NCI-H526 treated with DMSO at 0.1 percent for 48 hours (cell line): ENCODE measurements at places on chromosomes 2 and 18.

DNA sequence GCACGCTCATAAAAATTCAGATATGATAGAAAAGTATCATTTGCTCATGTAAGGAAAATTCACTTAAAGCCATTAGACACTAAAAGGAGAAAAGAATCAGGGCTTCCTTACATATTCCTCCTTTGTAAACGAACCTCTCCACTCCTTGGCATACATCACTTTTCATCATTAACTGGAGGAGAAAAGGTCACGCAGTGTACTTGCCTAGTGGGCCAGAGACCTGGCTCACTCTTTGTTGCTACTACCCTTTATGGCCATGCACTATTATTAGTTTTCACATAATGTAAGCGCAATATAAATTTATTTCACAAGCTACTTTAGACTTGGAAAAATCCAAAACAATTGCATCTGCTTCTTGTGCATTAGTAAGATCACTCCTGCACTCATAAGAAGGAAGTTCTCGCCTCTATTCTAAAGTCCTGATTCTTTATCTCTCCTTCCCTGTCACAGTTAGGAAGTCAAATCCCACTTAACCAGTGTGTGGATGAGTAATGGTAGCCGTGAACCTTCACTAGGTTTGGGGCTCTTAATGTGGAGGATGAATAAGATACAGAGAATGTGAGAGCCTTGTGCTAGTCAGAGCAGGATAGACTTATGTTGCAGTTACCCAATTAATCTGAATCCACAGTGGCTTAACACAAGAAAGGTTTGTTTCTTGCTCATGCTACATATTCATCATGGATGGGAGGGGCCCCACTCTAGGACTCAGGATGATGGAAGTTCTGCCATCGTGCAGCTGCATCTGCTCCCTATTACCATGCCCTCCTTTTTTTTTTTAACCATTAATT, 115.0 kb upstream of the GLS start:
- no peak for DNase-seq

- no peak for DNase-seq
Observed at GRCh38 chr18:49911427-49911826, 98.1 kb upstream of the ACAA2 start.

DNA sequence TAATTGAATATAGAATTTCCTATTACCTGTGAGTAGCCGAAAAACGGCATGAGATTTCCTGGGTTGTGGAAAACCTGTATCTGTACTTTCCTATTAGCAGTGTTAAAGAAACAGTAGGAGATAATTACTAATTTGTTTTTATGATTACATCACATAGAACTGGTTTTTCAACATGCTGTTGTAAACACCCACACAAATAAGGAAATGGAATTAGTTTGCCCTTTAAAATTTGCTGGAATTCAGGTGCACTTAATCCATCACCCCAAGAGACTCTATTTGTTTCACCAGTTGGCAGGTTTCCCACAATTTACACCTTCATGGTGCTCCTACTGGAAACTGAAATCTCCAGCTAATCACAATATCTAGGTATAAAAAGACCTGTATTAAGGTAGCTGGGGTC, 274.1 kb upstream of the SLC8A1 start:
- DNase-seq, result no peak

DNA sequence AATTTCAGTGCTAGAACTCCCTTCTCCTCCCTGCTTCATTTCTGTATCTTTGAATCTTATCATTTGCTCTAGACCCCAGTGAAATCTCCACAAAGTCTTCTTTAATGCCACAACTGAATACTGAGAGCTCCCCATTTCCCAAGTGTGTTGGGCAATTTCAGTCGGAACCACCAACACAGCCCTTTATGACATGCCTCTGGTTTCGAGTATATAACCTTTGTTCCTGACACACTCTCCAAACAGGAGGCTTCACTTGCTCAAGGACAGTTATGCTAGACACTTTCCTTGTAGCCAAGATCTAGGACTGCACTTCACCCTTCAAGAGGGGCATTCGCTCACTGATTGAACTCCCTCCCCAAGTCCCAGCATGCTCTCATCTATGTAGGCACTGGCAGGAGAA, 18.6 kb upstream of the TTR start:
- DNase-seq, result no peak

- DNase-seq, result no peak
Observed at GRCh38 chr2:165434865-165435496, 34.5 kb upstream of the CSRNP3 start.

GRCh38 chr2:105460048-105460732, 61.3 kb upstream of the FHL2 start:
- no peak for DNase-seq

DNA sequence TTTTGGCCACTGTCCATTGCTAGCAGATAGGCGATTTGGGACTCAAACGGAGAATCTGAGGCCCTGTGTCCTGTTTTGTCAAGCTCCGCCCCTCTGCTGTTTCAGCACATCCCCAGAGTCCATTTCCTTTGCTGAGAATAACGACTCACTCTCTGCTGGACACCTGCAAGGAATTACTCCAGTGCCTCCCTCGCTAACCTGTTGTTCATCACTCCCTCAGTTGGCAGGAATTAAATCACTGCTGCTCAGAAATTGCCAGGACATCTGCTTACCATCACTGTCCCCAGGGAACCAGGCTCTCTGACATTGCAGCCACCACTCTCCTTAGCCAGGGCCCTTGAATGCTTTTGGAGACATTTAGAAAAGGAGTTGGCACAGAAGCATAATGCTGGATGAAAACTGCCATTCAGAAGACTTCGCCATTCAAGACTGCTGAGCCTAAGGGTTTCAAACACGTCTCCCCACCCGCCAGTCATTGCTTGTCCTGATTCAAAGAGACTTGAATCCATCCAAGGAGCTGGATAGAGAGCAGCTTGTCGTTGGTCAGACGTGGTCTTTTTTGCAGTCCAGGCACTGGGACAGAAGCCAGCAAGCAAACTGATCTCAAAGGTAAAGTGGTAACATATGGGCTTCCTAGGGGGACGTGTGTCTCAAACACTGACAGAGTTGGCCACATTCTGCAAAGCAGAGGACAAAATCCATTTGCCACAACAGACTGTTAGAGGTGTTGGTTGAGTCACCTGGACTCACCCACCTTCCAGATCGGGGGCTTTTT, 155.3 kb downstream of the UXS1 start:
- no peak for DNase-seq

GRCh38 chr2:232454630-232455029, 1.3 kb upstream of the ALPI start:
- no peak for DNase-seq

GRCh38 chr2:133262893-133263292, 305.4 kb downstream of the NCKAP5 start:
- no peak for DNase-seq

GRCh38 chr18:44107187-44107586, 573.5 kb upstream of the SETBP1 start:
- DNase-seq, result no peak

DNA sequence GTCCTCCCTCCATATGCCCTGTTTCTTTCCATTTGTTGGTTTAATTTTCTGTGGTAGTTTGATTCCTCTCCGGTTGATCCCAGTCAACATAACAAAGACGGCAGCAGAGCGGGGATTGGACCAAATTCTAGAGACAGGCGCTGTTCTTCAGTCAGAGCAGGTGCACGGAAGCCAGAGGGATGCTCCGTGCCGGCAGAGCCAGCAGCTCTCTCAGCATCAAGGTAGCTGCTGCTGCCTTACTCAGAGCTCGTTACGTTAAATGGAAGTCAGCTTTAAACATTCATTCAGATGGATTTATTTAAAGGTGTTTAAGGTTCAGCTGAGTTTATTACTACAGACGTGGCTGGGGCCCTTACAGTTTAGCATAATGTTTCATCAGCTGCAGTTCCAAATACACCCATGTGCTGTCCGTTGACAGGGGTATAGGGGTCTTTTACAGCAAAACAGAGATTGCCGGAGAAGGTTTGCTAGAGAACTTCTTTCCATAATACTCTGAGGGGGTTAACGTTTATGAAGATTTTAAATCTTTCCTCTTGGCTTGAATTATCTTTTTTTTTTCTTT, 497.2 kb upstream of the PIK3C3 start:
- no peak for DNase-seq

DNA sequence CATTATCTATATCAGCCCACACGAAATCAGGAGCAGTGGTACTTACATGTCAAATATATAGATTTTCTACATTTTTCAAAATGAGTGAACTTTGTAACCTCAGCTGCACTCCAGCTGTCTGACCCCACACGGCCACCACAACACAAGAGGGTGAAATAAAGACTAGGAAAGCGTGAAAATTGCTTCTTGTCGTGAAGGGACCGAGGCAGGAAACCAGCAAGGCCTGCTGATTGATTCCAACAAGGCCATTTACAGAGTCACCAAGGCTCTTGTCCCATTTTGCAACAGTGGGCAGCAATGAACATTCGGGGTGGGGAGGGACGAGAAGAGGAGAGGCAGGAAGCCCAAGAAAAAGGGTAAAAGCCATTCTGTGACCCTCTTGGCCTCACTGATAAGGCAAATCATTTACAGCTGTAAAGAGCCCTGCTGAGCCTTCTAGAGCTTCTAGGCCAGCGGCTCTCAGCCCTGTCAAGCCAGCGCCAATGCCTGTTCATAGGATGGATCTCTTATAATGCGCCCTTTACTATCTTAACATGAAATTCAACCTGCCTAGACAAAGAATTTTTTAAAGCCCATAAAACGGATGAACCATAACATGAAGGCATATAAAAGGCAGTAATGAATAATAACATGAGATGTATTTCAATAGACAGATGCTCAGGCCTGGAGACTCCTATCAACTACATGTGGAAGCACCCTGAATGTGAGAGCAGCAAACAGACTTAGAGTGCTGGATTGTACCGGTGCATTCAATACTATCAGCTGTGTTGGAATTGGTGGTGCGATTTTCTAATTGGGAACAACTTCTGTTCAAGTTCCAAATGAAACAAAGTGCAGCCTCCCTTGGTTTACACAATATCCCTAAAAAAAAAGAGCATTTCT, 269.0 kb downstream of the CDCA7 start:
- peak; percentile 55 for DNase-seq

GRCh38 chr2:200362202-200362917, 55.9 kb downstream of the SPATS2L start:
- DNase-seq, result peak; percentile 24

- DNase-seq, result no peak
Observed at GRCh38 chr2:10308866-10309265, 6.2 kb downstream of the HPCAL1 start.

DNA sequence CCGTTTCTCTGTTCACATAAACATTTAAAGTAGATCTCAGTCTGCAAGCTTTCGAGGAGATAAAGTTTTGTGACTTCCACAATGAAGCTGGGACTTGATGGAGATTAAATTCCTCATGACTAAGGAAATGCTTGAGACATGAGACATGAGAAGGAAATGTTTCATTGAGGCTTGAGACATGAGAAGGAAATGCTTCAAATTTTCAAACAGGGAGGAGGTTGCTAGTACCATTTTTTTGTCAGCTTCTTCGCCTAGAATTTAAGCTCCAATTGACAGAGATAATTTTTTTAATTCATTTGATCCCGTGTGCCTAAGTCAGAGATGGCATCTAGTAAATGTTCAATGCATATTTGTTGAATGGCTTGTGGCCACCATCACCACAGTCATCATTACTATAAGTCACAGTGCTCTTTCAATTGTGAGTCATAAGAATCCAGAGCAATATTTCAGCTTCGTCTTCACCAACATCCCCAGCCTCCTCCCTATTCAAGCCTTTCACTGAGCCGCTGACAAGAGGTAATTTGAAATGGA, 543 bp upstream of the MARCHF4 start:
- no peak for DNase-seq

DNA sequence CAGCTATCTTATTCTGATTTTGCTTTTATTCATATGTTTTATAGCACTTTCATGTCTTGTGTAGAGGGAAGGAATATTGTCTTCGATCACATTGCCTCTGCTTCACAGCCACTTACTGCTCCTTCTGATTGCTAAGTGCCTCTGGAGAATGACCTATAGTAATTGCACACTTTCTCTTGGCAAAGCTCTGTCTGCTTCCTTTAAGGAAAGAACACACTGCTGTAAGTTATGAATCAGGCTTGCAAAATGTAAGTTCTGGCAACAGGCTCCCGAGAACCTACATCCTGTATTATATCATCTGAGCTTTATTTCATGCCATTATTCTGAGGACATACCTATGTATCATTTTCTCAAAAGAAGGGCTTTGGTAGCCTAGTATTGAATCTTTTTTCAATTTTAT, 170.7 kb downstream of the ZNF804A start:
- no peak for DNase-seq

DNA sequence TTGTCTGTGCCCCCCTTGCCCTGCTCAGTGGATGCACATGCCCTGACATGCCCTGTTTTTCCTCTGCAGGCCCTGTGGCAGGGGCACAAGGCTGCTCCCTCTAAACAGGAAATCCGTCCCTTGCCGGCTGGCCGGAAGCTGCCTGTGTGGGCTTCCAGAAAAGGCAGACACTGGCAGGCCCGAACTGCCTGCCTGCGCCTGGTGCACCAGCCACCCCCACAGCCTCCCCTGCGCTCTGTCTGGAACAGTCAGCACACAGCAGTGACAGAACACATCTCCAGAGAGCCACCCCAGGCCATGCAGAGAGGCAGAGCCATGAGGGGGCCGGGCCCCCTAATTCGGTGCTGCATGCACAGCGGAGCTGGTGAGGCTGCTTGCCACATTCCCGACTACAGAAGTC, 33.5 kb downstream of the LOXHD1 start:
- no peak for DNase-seq

DNA sequence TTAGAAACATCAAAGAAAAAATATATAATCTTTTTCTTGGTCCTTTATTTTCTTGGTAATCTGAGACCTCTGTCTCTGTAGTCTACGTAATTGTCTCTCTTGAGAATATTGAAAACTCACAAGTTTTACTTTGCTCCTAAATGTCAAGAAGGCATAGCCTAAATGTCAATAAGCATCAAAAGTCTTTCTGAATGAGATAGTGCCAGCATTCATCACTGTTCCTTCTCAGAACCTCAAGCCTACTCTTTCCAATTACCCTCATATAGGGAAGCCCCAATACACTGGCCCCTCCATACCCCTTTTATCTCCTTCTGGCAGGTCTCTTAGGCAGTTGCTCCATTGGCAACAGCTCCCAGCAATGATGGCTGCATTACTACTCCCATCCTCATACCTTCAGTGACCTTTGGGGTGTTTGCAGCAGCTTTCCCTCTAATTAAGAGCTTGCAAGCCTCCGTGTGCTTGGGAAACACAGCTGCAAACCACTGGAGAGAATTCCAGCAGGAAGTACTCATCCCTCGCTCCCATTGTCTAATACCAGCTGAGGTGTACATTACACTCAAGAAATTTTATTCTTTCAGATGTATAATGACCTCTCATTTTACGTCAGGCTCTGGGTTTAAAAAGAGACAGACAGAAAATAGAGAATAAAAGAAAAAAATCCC, 95.8 kb downstream of the KYNU start:
- no peak for DNase-seq

GRCh38 chr18:4211111-4211837, 243.8 kb downstream of the DLGAP1 start:
- DNase-seq, result no peak

DNA sequence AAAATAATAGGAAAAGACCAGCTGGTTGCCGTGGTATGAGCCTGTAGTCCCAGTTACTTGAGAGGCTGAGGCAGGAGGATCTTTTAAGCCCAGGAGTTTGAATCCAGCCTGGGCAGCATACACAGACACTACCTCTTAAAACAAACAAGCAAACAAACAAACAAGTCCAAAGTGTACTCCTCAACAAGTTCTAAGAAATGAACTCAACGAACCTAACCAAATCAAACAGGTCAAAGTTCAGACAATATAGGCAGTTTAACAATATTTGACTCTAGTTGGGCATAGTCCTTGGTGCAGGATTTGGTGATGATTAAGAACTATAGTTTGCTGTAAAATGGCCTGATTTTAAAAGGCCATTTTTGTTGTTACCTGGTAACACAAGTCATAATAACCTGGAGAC, 41.9 kb upstream of the RHOB start:
- DNase-seq, result no peak
